Activated T-cell treated with anti-CD3 and anti-CD28 coated beads for 4 hours (primary cell): ENCODE measurements at places on chromosomes 13 and 19.

DNA sequence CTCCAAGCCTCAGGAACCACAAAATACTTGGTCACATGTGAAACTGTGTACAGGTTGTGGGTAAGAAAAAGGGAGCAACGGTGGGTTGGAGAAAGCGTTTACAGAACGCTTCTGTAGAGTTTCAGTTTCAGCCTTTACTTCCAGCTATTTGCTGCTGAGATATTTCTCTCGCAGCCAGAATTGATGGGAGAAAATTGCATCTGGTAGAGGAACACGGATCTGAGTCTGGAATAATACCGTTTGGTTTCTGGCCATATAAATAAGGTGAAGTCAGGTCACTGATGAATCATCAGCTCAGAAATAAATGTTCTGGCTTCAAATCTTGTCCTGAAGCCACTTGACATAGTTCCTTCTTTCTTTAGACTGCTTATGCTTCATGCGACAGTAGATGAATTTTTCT is 20.3 kb upstream of the RFC3 start:
- no peak for DNase-seq

DNA sequence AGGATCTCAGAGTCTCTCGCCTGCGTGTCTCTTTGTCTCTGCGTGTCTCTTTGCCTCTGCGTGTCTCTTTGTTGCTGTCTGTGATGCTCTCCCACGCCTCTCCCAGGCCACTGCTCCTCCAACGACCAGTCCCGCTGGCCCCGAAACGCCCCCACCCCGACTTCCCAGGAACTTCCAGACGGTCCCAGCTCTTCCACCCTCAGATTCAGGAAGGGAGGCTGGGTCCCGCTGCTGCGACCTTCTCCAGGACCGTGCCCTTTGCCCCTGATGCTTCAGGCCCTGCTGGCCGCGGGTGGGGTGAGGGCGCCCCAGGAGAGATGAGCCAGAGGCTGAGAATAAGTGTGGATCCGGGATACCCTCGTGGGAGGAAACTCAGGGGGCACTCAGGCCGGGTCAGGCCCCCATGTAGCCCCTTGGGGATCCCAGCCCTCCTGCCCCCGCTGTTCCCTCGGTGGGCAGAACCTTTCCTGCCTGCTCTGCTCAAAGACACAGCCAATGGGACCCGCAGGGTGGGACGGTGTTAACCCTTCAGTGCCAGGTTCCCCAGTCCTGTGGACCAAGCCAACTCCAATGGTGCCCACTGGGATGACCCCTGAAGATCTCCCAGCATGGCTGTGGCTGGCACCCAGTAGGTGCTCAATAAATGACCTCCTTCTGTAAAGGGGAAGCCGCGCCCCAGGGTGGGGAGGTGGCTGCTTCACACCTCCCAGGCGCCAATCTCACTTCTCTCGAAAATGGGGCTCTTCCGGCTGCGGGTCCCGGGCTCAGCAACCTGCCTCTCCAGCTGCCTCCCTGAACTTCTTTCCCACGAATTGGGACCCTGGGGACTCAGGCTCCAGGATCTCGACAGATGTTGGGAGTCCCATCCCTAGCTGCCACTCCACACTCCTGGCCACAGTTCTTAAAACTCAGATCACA is 1.5 kb upstream of the S1PR5 start:
- no peak for DNase-seq

DNA sequence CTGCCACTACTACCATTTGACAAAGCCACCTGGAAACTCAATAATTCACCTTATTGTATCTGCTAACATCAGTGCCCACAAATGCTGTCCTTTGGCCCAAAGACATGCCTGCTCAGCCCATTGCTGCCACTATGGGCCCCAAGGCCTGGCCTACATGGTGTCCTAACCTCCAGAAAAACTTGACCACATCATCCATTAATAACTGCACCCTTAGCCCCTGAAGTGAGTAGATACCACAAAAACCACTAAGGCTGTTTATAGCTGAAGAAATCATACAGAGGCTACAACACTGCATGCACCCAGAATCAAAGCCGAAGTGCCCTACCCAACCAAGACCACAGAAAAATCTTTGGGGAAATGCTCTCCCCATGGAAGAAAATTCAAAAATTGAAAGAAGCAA is 932.8 kb upstream of the SLITRK6 start:
- no peak for DNase-seq

DNA sequence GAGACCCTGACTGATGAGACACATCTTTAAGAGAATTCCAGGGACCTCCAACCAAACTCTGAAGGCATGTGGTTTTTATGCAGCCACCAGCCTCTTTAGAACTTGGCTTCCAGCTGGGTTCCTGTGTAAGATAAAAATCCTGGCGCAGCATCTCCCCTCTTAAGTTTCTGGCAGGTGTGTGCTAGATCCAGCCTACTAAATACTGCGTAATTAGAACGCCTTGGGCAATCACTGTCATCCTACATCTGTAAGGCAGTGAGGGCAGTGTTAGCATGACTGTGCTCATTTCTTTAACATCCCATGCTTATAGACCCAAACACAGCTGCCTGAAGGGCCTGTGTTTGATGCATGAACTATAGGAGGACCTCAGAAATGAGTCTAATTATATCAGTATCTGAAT is 173.5 kb upstream of the OBI1 start:
- DNase-seq: no peak

GRCh38 chr13:40565282-40566148 is 100.9 kb downstream of the FOXO1 start:
- DNase-seq: no peak

- no peak for DNase-seq
Measured at GRCh38 chr19:40719414-40719894, 2.5 kb downstream of the ITPKC start.

GRCh38 chr13:89968470-89968869 is 1379.0 kb upstream of the MIR17HG start:
- DNase-seq: no peak

DNA sequence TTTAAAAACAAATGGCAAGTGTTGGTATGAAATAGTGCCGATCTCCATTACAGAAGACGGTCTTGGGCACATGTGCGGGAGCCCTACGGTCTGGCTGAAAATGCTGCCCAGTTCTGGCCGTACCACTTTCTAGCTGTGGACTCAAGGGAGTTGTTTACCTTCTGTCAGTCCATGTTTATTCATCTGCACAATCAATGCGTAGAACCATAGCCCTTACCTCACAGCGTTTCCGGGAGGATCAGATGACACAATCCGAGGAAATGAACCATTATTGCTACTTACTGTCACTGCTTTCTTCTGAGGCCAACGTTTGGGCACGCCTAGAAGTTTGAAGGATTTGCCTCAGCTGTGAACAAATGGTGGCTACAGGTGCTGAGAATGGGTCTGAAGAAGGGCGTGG is 31.2 kb downstream of the GADD45B start:
- DNase-seq: no peak

DNA sequence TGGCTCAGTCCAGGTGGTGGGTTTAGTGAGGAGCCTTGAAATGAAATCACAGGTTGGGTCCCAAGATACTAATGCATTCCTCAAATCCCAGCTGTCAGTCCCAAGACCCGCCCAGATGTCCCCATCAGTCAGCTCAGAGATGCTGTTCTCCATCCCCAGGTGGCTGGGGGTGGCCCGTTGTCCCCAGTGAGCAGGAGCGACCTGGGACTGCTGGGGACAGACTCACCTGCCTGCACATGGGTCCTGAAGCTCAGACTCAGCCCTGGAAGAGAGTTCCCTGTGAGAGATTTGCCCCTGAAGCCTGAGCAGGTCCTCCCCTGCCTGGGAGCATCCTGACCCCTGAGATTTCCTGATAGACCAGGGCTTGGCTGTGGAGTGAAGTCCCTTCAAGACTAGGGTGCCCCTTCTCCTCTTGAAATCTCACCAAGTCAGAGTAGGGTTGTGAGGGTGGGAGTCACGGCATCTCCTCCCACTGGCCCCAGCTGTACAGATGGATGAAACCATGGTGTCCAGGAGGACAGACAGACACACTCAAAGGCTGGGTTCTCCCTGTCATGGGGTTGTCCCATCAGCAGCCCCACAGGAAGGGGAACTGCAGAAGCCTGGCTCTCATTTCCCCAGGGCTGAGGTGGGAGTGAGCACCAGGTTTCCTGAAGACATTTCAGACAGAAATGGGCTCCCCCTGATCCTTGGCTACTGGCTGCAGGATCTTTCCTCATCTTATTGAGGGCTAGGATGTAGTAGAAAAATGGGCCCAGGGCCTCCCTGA is 14.4 kb downstream of the LILRA5 start:
- DNase-seq: no peak

DNA sequence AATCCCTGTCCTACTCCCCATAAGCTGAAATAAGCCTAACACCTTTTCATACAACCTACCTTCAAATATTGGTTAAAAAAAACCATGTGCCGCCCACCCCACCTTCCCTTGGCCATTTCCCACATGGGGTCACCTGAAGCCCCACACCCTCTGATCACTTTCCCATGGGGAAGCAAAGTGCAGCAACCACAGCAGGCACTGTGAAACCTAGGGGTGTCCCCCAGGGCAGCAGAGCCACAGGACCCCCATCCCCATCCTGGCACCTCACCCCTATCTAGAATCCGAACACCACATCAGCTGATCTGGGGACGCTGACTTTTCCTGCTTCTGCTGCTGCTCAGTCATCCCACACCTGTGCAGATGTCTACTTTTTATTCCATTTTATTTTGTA is 19.9 kb downstream of the CEACAM21 start:
- DNase-seq: no peak

DNA sequence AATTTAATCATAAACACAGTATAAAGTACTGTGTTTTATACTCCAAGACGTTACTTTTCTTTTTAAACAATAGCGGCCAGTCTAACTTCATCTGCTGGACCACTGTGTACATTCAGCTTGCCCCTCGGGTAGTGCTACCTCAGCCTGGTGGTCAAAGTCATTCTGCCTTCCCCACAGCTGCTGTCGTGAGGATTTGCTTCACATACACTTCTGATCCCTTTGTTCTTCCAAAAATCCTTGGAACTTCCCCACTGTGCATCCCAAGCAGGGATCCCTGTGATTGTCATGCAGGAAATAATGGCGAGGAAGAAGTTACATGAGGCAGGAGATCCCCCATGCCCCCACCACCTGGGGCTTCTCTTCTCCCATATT is 234.9 kb upstream of the STARD13 start:
- no peak for DNase-seq

DNA sequence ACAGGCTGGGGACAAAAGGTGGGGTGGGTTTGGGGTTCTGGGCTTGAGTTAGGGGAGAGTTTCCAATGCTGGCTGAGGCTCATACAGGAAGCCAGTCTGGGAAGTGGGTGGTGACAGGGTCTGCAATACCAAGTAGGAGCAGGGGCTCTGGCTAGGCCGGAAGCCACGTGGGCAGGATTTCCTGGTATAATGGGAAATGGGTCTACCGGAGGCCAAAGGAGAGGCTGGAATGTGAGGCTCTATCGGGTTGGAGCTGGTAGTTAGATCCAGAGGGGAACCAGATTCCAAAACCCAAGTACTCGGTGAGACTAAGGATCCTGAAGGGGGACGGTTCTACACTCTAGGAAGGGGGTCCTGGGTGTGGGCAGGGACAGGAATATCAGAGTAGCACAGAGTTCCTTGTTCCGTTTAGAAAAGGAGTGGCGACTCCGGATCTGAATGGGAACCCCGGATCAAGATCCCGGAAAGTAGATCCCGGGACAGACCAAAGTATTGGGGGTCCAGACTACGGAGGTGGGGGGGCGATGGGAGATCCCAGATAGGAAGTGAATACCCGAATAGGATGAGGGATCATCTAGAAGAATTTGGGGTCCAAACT is 802 bp downstream of the CDC37 start:
- no peak for DNase-seq

- no peak for DNase-seq
Measured at GRCh38 chr19:3572855-3573161, at the start of gene HMG20B. Gene HMG20B (plus strand): TSS chr19:3572944. CDS start chr19:3573310, 366 bp downstream.

DNA sequence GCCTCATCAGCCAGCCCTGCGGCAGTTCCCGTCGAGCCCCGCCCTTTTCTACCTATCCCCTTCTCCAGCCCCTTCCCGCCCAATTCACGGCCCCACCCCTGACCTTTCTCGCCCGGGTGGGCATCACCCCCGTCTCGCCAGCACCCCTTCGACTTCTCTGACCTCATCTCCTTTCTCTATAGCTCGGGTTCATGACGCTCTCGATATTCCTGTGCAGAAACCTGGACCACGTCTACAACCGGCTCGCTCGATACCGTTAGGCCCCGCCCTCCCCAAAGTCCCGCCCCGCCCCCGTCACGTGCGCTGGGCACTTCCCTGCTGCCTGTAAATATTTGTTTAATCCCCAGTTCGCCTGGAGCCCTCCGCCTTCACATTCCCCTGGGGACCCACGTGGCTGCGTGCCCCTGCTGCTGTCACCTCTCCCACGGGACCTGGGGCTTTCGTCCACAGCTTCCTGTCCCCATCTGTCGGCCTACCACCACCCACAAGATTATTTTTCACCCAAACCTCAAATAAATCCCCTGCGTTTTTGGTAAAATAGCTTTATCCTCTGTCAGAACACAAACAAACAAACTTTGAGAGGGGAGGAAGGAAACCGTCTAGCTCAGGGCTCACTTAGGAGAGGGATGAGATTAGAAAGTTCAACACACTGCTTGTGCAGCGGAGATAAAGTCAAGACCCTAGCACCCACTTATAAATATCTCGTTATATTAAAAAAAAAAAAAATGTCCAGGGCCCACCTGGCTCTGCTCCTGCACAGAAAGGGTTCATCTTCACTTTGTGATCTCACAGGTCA is 5.1 kb downstream of the CD37 start:
- DNase-seq: no peak

DNA sequence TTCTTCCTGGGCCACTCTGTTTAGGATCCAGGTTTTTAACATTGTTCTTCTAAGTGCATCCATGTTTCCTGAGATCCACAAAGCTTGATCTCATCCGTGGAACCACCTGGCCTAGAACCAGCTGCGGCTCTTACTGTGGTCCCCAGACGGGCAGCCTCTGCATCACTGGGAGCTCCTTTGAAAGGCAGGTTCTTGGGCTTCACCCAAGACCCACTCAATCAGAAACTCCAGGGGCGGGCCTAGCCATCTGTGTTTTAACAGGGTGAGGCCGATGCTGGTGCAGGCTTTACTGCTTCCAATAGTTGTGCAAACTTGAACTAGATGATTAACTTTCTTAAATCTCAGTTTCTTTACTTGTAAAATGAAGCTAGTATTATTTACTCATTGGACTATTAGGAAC is 605.7 kb downstream of the FGF9 start:
- DNase-seq: no peak

- no peak for DNase-seq
Measured at GRCh38 chr13:24748061-24748400, 15.9 kb upstream of the RNF17 start.
